IPS-NIHi11 (cell line): ENCODE measurements at places on chromosomes 1 and 21.

DNA sequence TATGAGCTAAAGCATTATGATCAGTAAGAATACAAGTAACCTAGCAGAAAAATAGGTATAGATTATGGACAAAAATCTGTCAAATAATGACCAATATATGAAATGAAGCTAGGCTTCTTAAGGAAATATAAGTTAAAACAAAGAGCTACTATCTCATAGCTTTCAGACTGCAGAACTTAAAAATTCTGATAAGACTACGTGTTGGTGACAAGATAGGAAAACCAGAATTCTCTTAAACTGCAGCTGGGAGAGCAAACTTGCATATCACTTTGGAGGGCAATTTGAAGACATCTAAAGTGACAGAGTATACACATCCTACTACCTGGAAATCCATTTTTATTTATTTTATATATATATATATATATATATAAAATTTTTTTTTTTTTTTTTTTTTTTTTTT lies 65.5 kb downstream of the LTN1 start:
- no peak for DNase-seq

DNA sequence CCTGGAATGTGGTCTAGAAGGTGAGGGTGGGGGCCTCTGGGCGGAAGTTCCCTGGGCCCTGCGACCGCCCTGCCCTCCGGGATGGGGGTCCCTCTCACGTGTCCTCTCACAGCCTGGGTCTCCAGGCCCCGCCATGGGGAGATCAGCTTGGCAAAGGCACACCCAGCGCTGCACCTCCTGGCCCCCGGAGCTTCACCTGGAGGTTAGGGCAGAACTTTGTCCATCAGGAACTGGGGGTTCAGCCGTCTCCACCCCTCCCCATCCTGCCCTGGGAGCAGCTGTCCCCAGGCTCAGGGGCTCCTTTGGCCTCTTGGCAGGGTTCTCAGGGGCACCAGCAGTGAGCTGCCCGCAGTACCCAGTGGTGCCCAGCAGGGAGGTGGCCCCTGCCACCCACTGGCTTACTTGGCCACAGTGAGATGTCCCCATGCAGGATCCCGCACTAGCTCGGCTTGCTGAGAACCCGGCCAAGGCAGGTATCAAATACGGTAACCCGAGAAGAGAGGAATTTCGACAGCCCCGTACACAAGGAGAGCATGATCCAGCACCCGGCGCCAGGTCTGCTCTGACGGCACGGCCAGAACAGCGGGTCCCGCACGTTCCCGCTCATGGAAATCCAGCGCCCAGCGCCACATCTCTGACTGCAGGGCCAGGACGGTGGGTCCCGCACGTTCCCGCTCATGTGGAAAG lies 36.7 kb downstream of the RRP1 start:
- peak; percentile 72 for DNase-seq

DNA sequence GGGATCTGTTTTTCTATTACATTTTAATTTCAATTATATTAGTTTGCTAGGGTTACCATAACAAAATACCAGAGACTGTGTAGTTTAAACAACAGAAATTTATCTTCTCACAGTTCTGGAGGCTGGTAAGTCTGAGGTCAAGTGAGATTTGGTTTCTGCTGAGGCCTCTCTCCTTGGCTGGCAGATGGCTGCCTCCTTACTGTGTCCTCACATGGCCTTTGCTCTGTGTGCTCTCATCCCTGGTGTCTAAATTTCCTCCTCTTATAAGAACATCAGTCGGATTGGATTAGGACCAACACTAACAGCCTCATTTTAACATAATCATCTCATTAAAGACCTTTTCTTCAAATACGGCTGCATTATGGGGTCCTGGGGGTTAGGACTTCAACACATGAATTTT lies 195.2 kb upstream of the CHODL start:
- DNase-seq = no peak

GRCh38 chr1:240732390-240732789 lies 120.4 kb upstream of the GREM2 start:
- peak; percentile 70 for DNase-seq

- DNase-seq = no peak
Observed at GRCh38 chr21:18151046-18151445, 93.6 kb upstream of the CHODL start.

- DNase-seq = no peak
Observed at GRCh38 chr1:216464489-216464888, 41.2 kb upstream of the USH2A start.

- no peak for DNase-seq
Observed at GRCh38 chr1:200384818-200385390, 24.9 kb downstream of the ZNF281 start.

DNA sequence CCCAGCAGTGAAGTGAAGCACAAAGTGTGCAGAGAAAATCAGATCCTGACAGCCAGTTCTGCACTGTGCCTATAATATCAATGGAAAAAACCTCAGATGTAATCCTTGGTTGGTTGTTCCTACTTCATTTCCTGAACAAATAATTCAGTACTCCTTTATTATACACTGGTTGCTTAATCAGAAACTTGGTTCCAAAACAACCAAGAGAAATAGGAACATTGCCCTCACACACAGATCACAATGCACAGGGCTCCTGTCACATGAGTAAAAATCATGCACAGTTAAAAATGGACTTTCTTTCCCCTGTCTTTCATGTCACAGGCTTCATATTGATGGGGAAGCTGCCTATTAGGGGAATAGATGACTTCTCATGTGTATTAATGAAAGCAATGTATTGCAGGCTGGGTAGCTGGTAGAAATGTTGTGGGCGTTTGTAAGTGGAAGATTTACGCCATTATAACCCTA lies 9.7 kb downstream of the DNASE2B start:
- DNase-seq = no peak

DNA sequence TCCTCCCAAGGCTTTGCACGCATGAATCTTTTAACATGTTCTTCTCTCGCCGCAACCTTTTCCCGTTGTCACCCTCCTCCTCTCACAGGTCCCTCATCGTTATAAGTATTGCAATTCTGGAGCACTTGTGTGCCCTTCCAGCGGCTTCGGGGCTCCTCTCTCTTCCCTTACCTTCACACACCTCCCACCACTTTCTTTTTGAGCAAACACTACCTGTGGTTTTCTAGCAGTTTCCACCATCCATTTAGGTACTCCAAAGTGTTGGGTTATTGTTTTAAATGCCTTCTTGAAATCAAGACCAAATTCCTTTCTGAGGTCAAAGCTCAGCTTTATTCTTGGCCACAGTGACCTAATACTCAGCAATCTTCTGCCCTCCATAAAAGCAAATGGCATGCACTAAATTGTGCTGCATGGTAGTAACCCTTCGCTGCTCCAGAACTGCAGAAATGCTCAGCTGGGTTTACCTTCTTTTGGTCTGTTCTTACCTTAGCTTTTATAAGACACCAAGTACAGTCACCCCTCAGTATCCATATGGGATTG lies 472.4 kb downstream of the SETD4 start:
- no peak for DNase-seq

- no peak for DNase-seq
Observed at GRCh38 chr1:3329640-3330281, 124.7 kb upstream of the ARHGEF16 start.

- no peak for DNase-seq
Observed at GRCh38 chr1:17575797-17576518, 36.5 kb downstream of the ARHGEF10L start.

- no peak for DNase-seq
Observed at GRCh38 chr1:213683529-213683928, 304.2 kb upstream of the PROX1 start.

DNA sequence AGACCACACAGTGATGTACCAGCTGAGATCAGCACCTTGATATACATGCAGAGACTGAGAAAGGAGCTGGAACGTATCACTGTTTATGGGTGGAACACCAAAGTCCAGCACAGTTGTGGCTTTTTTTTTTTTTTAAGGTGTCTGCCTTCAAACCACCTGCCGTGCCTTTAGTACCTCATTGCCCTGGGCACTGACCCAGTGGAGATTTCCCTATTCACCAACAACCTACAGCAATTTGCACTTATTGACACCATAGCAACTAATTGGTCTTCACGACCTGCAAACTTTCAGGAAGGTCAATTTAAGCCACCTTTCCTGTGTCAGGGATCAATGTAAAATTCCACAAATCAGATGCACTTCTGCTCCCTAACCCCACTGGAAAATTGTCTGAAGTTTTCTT lies 181.6 kb upstream of the ADGRL2 start:
- no peak for DNase-seq

GRCh38 chr1:220769205-220769604 lies 17.5 kb upstream of the MTARC1 start:
- no peak for DNase-seq

- no peak for DNase-seq
Observed at GRCh38 chr1:109765896-109766615, 2.3 kb upstream of the EPS8L3 start.

DNA sequence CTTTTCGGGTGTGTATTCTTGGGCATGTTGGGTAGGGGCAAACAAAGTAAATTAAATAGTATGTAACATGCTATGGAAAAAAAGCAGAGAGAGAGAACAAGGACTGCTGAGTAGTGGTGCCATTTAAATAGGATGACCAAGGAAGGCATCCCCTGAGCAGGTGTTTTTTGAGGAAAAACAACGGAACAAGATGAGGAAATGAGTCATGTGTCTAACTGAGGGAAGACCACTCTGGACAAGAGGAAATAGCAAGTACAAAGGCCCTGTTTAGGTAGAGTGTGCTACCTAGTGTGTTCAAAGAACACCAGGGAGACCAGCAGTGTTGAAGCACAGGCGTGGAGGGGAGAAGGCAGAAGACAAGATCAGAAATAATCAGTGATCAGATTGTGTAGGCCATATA lies 20.1 kb upstream of the GUCA2A start:
- no peak for DNase-seq

- peak; percentile 77 for DNase-seq
Observed at GRCh38 chr1:112172294-112172882, 182.9 kb upstream of the KCND3 start.

DNA sequence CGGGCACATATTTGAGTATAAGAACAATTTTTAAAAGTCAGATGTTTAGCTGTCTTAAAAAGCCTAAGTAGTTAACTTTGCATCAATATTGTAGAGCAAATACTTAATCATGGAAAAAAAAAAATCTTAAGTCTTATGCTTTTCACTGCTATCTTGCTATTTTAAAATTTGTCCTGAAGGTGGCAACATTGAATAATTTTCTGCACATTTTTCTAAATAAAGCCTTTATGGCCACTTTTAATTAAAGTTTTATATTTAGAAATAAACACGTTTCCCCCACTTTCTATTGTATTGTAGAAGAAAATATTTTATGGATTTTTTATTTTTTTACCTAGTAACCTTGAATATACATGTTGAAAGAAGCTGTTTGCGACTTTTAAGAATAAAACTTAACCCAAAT lies 198.8 kb downstream of the AMY1C start:
- DNase-seq = no peak

DNA sequence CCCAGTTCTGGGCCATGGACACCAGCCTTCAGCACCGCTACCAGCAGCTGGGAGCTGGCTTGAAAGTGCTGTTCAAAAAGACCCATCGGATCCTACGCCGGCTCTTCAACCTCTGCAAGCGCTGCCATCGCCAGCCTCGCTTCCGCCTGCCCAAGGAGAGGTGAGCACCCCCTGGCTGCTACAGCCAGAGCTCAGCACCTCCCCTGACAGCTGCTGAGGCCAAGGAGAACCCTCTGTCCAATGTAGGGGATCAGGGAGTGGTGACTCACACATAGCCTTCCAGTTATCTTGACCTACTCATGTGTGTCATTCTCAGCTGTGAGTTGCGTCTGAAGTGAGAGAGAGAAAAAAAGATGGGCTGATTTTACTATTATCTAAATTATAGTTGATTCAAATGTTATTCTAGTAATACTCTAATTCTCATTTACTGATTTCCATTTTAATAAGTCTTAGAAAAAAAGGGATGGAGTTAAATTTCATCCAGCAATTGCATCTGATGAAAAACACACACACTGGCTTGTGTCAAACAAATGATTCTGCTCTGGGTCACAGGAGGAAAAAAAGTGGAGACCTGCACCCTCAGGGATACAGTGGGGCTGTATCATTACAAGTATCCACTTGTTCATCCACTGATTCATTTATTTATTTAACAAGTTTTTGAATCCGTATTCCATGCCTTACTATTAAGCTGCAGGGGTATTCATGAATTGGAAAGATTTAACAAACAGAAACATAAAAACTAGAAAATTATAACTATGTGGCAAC lies 108.0 kb downstream of the BRINP2 start:
- DNase-seq = no peak
